Muscle of leg (tissue), 16 donors: ENCODE measurements at places on chromosomes 1 and 21. TPM values are rescaled to one million over a fixed set of nuclear protein-coding genes. Genes with fewer than 3 reads are reported as not detected.

DNA sequence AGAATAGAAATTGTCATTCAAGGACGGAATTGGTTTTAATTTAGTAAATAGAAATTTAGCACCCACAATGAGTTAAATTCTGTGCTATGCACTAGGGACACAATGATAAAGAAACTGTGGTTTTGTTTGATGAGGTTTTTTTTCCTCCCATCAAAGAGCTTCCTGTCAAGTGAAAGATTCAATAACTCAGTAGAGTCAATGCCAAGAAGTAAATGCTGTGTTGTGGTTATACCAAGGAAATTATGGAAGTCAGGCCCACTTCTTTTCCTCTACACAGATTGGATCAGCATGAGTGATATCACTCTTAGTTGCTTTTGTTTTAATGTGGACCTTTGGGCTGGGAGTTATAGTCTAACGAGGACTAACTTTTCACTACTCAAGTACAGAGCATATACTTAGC lies 1269.6 kb upstream of the ADGRL2 start:
- DNase-seq = no peak

DNA sequence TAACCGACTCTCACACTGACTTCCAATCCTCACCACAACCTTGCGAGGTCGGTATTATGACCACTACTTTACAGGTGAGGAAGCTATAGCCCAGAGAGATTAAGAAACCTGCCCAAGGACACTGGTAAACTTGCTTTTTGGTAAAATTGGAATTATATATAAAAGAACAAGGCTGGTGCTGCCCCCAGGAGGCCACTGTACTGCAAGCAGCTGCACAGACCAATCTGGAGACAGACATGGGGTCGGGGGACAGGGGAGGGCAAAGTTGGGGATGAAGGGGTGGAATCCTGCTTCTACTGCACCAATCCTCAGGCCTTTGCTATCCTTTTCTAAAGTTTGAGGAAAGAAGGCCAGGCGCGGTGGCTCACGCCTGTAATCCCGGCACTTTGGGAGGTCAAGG lies 280.8 kb downstream of the SPATA17 start:
- no peak for DNase-seq

GRCh38 chr1:42966688-42967612 lies 8.3 kb upstream of the SLC2A1 start:
- no peak for DNase-seq

The LCE1C gene
- not detected for polyA plus RNA-seq

The HPCAL4 gene
- 1.2 TPM for polyA plus RNA-seq

GRCh38 chr1:171817511-171818265 lies 23.6 kb upstream of the DNM3 start:
- no peak for DNase-seq

- no peak for DNase-seq
These were observed 722.6 kb downstream of the LRRIQ3 start for GRCh38 chr1:73475316-73475870.

- DNase-seq = no peak
These were observed 32.8 kb upstream of the COX20 start for GRCh38 chr1:244802556-244803239.

The SPRR3 gene
- 1.5 TPM for polyA plus RNA-seq

DNA sequence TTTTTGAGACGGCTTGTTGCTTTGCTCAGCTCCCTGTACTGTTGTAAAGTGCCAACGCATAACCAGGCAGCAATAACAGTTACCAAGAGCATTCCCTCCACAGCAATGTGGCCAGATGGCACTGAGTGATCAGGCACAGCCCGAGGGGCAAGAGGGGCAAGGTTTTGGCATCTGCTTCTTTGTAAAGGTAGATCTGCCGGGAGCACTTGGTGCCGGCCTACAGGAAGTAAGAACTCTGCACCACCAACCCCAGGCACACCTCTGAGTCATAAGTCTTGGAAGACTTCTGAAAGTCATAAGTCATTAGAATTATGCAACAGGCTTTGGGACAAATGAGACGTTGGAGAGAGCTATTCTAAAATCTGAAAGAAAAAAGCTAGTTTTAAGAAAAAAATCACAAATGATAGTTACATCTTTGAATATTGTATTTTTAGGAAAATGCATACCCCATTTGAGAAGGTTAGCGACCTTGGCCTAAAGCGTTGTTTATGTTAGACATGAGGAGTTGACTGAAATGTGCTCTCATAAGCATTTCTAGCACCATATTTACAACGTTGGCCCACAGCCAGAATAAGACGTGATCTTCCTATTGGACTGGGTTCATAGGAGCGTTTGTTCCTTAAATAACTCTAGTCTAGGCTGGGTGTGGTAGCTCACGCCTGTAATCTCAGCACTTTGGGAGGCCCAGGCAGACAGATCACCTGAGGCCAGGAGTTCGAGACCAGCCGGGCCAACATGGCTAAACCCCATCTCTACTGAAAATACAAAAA lies 37.7 kb upstream of the MAP10 start:
- peak; percentile 51 for DNase-seq

- no peak for DNase-seq
These were observed 28.8 kb upstream of the MTMR11 start for GRCh38 chr1:149965440-149965839.

The OR2L8 gene
- polyA plus RNA-seq = not detected

DNA sequence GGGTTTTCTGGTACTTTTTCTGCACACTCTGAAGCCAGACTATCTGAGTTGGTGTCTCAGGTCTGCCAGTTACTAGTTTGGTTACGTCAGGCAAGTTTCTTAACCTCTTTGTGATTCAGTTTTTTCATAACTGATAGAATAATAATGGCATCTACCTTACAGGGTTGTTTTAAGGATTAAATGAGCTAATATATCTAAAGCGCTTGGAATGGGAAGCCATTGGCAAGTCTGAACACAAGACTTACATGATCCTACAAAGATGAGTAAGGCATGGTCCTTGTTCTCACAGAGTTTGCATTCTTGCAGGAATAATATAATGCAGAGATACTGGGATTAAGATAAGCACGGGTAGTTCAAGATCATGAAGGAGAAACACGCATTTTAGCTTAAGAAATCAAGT lies 9.2 kb upstream of the DENND2D start:
- DNase-seq = no peak

DNA sequence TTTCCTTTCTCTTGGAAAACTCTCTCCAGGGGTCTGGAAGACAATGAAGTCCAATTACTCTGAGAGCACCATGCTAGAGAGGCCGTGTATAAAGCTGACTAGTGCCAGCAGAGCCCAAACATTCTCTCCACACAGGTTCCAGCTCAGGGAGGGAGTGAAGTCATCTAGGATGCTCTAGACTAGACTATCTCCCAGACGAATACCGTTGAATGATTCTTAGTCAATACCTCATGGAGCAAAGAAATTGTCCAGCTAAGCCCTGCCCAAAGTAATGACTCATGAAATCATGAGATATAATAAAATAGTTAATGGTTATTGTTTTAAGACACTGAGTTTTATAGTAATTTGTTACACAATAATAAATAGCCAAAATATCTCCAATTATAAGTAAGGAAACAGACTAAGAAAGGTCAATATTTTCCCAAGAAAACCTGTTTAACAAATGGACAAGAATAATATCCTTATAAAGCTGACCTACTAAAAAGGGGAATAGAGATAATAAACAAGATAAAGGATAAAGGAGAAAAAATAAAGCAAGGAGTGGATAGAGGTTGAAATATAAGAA lies 163.9 kb upstream of the LRRC7 start:
- no peak for DNase-seq

DNA sequence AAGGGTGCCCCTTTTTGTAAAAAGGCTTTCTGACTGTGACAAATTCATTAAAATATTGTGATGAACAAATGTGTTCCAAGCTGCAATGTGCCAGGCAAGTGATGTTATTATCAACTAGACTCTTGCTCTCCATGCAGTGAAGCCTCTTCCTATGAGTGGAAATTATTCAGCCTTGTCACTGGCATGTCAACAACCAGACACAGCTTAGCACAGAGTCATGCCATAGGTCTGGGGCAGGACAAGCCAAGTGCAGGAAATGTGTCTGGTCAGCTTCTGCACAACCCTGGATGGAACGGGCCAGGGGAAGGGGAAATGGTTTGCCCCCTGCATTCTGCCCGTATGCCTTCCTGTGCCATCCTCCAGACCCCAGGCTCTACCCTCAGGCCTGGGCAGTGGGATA lies 27.4 kb upstream of the GJA5 start:
- DNase-seq = no peak

The CEP350 gene
- polyA plus RNA-seq = 28.4 TPM

GRCh38 chr21:37232274-37233018 lies 34.7 kb downstream of the VPS26C start:
- DNase-seq = no peak

The C1QTNF12 gene
- 3.4 TPM for polyA plus RNA-seq

DNA sequence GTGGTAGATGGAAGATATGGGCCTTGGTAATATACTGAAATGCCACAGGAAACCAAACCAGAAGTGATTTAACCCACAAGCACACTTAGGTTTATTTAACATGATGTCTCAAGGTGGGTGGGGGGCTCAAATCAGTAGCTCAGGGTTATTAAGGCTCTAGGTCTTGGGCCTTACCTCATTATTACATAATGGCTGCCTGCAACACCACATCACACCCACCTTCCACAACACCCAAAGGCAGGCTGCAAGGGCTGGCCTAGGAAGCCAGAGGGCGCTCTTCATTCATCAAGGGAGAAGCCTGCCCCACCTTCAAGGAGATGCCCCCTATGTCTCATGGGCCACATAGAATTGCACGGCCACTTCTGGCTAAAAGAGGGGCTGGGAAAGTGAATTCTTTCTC lies 6.0 kb downstream of the TFF1 start:
- no peak for DNase-seq

GRCh38 chr1:46652321-46653100 lies 15.7 kb downstream of the ATPAF1 start:
- DNase-seq = no peak

DNA sequence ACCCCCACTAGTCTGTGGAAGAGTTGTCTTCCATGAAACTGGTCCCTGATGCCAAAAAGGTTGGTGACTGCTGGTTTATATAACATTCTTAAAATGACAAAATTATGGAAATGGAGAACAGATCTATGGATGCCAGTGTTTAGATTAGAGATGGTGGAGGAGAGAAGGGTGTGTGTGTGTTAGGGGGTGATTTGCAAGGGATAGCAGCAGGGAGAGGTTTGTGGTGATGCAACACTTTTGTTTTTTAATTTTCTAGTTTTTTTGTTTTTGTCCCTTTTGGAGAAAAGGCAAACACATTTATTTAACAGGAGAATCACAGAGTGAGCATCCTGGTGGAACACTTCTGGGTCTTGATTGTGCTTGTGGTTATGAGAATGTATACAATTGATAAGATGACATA lies 143.8 kb downstream of the RPS6KC1 start:
- no peak for DNase-seq

GRCh38 chr1:61224609-61225008 lies 142.2 kb downstream of the NFIA start:
- peak; percentile 67 for DNase-seq

DNA sequence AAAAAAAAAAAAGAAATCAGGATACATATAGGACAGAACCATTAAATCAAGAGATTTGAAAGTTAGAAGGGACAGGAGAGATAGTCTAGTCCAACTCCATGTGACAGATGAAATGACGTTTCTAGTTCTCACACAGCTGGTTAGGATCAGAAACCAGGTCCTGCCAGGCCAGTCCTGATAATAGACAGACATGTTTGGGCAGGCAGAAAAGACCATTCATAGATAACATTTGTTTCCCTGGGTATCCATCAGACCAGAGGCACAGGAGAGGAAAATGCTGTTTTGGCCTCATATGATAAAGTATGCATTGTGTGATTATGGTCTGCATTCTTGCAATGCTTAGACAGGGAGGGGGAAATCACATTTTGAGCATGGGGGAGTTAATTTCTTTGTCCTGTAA lies 29.3 kb downstream of the ZBTB8B start:
- no peak for DNase-seq

DNA sequence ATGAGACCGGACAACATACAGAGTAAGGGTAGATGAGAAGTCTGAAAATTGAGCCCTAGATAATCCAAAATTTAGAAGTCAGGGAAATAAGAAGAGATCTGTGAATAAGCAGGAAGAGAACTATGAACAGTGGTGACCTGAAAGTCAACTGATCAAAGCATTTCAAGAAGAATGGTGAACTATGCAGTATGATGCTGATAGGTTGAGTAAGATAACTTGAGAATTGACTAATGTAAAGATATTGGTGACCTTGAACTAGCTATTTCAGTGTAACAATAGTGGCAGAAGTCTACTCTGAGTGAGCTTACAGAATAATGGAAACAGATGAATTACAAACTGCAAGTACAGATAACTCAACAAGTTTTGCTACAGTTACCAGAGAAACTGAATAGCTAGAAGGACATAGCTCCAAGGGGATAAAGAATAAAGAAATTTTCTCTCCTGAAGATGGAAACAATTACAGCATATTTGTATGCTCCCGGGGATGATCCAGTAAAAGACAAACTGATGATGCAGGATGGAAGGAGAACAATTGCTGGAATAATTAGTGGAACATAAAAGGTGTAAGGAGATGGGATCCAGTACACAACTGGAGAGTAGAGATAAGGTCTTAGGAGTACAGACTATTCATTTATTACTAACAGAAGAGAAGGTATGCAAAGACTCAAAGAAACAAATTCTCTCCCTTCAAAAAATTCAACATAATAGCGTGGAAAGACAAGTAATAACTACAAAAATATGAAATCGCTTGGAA lies 10.9 kb downstream of the NRDC start:
- DNase-seq = no peak

GRCh38 chr1:113007706-113008364 lies 51.8 kb upstream of the SLC16A1 start:
- no peak for DNase-seq

The SLC30A10 gene
- 0.45 TPM for polyA plus RNA-seq

The C1orf74 gene
- 2.4 TPM for polyA plus RNA-seq

The PLPPR5 gene
- 1.7 TPM for polyA plus RNA-seq

DNA sequence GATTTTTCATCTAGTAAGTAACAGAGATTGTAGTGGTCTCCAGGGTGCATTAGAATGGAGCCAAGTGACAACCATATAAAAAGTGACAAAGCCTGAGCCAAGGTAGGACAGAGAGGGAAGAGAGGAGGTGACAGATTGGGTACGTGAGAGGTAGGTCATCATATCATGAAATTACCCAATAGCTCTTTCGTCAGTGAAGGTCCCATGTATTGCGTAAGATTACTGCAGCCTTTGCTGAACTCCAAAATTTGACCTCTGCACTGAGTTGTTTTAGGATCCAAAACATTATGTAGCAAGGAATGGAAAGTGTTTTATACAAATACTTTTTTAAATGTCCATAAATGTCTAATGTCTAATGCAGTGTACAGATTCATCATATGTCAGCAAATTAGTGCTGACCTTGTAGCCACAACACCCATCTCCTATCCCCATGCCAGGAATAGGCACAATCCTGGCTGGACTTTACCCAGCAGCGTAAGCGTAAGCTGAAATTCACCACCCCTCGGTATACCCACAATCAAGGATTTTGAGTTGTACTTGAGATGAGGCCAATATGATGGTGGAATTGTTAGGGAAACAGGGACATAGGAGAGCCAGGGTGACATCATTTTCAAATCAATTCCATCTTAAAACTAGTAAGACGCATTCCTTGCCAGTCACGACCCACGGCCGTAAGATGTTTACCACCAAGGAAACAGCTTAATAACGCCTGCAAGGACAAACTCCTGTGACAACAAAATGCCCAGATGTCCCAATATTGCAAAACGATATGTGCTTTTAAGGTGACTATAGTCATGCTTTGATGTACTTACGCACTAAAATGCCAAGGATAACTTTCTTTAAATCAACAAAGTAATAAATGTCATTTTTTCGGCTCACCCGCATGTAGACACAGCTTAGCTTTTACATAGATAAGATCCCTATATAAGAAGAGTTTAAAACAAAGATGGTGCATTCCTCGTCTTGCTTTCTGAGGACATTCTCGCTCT lies 38.1 kb upstream of the GREM2 start:
- DNase-seq = no peak
